ENCODE measurements at places on chromosomes 11 and 22.
A peak's percentile ranks its signal among the peaks of the same experiment; 100 is the strongest.

- DNase-seq: no peak
Measured at GRCh38 chr11:118081241-118081958, 4.5 kb downstream of the TMPRSS4 start.

GRCh38 chr22:32622004-32622743 lies 147.6 kb downstream of the FBXO7 start:
- no peak for DNase-seq

DNA sequence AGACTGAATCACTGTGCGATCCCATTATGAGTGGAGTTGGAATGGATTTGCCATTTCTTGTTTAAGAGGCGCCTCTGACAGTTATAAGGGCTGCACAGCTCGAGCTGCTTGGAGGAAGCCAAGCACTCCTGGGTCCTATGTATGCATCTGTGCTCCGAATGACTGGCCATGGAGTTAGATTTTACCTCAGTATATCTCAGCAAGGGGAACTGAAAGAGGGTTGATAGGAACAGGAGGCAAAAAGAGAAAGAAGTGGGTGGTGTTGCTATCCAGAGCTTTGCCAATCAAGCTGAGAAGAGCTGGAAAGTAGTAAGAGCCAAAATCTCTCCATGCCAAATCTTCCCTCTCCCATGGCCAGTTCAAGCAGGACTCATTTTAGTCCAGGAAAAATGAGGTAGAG lies 632.0 kb upstream of the KIRREL3 start:
- no peak for DNase-seq

DNA sequence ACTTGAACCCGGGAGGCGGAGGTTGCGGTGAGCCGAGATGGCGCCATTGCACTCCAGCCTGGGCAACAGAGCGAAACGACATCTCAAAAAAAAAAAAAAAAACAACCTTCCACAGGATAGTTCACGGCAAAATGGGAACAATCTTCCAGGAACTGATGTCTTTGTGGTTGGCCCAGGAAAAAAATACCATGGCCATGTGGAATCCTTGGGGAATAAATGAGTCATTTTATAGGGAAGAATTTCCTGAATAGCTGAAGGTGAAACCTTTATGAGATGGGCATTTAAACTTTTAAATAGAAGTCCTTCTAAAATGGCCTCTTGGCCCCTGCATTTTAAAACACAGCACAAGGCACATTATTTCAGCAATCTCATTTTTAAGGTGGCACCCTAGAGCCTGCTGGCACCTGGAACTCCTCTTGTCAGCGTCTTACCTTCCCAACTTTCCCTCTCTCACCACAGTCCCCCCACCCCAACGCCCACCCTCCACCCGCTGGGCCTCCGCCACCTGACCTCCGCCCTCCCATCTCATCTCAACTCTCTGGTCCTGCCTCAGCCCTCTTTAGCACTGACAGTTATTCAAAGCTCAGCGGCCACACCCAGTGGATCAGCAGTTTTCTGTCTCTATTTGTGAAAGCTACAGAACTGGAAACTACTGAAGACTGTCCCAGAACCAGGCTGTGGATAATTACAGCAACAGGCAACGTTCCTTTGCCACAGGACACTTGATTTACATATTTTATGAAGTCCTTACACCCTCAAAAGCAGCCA lies 43.1 kb downstream of the SCGB1A1 start:
- DNase-seq: no peak

DNA sequence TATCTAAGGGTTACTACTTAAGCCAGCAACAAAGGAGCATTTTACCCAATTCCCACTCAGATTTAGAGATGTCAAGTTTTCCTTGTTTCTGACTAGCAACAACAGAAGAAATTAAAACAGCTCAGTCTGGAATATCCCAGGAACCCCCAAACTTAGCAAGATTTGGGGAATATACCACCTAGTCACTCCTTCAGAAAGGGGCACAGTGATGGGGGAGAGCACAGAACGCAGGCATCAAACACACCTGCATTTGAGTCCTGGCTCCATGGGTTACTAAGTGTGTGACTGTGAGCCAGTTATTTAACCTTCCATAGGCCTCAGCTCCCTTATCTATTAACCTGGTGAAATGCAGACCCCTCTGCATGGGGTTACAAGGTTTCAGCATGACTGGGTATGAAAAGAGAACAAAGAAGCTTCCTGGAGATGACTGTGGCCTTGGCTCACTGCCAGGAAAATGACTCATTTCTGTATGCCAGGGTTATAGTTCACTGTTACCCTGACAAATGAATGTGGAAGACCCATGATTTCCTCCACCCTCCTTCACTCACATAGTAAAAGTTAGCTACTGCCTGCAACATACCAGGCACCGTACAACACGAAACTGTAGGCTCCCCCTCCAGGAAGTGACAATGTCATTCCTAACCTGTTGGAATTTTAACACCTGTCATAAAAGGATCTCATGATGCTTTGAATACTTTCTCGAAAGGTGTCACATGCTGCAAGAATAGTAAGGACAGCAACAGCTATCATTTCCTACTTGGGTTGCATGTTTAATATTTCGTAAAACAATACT lies 79.6 kb downstream of the ME3 start:
- DNase-seq: peak; percentile 84

DNA sequence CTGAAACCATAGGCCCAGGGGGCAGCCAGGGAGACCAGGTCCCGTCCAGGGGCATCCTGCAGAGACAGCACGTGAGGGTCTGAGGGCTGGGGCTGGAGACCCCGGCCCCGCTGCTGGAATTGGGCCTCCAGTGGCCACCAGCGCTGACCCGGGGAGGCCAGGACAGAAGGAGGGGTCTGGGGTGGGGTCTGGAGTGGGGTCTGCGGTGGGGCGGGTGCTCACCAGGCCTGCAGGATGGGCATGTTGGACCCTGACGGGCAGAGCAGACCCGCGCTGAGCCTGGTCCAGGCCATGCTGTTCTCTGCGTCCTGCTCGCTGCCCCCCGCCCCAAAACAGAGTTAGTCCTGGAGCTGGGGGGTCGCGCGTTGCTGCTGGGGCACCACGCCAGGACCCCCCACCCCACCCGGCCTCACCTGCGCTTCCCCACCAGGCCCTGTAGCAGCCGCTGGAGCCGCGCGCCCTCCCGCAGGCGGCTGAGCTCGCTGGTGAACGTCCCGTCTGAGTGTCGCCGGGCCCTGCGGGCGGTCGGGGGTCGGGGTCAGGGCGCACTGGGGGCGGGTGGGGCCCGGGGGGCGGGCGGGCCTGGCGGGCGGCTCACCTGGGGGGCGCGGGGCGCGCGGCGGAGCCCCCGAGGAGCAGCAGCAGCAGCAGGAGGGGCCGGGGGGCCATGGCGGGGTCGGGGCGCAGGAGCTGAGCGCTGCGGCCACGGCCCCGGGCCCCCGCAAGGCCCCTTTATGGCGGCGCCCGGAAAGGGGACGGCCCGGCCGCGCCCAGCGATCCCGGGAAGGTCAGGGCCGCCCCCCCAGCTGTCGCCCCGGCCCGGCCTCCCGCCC lies at the start of gene SCT:
Gene SCT, minus strand, starts transcription at position 707 of the 833 bp plus-strand sequence. Its CDS starts 38 bp downstream, at position 669.
- DNase-seq: no peak

DNA sequence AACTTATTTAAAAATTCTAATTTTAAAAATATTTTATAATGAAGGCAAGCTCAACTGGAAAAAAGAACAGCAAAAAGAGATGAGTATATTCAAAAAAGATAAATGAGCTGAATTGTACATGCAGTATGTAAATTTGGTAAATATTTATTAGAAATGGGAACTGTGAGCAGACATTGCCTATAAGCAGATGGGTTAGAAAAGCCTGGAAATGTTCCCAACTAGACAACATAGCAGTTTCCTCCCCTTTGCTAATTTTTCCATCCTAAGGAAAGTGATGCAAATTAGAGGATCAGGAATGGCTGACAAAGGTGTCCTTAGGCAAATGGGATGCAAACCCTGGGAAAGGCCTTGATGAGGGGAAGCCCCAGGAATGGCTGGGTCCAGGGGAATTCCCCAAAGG lies 37.2 kb downstream of the TP53I11 start:
- no peak for DNase-seq

- no peak for DNase-seq
Measured at GRCh38 chr11:86064220-86064803, 4.6 kb downstream of the PICALM start.

DNA sequence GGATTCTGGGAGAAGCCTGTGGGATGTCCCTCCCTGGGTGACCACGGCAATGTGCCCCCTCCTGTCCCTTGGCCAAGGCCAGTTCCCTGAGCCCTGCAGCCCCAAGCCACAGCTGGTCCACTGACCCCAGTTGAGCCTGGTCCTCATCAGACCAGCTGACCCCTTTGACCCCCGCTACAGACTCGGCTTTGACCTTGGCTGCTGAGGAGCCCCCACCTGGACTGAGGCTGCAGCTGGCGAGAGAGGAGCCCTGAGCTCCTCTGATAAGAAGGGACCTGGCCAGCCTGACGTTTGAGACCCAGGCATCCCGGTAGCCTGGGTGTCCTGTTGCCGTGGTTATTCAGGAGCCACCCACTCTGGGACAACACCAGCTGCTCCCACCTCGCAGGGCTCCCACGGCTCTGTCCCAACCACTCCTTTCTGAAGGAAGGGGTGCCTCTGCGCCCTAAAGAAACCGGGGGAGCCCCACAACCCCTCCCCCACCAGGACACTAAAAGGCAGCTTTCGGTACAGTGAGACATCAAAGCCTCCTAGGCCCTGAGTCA lies 3.0 kb downstream of the ASCL2 start:
- DNase-seq: no peak

GRCh38 chr11:109121173-109121932 lies 300.6 kb upstream of the C11orf87 start:
- no peak for DNase-seq

DNA sequence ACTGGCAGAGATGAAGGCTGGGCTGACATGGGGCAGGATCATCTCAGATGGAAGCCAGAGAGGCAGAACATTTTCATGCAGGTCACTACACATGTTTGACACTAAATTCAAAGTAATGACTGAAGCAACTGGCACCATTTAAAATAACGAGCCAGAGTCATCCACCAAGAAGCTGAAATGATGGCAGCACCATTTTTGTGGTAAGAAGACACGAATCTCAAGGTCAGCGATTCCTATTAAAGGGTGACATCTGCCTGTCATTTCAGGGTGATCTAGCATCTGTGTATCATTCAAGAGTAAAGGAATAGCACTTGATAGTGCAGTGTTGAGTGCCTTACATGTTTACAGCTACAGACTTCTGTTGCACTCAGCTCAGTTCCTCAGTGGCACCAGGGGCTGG lies 113.4 kb upstream of the C11orf87 start:
- no peak for DNase-seq

GRCh38 chr22:46071451-46072109 lies 78.7 kb upstream of the PPARA start:
- DNase-seq: peak; percentile 40

DNA sequence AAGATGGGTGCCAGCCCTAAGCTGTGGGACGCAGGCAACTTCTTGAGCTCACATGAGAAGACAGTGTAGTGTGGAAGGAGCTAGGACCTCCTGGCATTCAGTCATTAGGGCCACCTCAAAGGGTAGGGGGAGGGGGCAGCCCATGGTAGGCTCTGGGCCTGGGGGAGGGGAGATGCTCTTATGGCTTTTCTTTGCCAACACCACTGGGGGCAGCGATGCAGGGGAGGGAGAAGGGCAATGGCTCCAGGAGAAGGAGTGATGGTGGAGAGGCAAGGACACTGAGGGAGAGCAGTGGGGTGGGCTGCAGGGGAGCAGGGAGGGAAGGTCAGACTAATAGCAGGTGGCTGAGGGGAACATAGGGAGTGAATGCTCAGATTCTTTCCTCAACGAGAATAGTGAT lies 63.3 kb upstream of the SUSD2 start:
- no peak for DNase-seq

GRCh38 chr22:25650833-25651232 lies 86.4 kb downstream of the GRK3 start:
- DNase-seq: no peak

DNA sequence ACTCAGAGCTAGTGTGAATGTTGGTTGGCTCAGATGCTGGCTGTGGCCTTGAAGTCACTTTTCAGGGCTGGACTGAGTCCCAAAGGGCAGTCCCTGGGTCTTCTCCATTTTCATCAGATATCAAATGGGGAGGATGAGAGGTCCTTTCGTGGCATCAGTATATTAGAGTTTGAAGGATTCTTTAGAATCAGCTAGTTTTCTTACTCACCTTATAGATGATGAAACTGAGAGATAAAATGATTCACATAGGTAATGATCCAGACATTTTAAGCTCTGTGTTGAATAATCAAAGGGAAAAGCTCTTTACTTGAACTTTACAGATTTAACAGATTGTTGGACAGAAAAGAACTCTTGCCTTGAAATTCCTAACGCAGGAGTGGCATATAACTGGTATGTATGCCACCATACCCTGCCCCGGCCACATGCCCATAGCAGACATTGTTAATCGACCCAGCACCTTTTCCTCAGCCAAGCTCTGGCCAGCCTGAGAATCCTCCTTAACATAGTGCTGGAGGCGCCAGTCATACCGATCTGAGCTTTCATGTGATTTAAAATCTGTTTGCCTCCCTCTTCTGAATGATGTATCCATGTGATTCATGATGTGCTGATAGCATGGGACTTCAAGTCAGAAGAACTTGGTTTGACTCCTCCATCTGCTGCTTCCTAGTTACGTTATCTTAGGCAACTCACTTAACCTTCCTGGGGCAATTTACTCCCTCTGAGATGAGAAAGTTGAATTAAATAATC lies 60.0 kb downstream of the BARX2 start:
- no peak for DNase-seq

GRCh38 chr11:3959015-3959902 lies 103.8 kb downstream of the STIM1 start:
- no peak for DNase-seq

- no peak for DNase-seq
Measured at GRCh38 chr11:104928811-104929210, 30.6 kb upstream of the CASP12 start.

DNA sequence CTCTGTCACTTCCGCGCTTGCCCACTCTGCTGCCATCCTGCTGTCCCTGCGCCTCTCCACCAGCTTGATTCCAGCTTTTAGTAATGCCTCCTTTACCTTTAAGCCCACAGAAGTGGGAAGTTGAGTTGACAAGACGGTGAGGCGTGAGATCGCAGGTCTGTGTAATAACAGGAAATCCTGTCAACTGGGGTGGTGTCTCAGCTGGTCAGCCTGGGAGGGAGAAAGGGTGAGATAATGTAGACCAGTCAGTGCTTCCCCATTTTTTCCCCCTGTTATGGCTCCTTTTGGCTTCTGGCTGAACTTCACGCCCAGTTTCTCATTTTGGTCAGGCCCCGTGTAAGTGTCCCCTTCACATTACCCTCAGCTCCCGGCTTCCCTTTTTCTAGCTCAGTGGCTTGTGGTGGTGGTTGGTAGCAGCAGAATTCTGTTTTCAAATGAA lies 98.9 kb downstream of the TRAF6 start:
- no peak for DNase-seq

DNA sequence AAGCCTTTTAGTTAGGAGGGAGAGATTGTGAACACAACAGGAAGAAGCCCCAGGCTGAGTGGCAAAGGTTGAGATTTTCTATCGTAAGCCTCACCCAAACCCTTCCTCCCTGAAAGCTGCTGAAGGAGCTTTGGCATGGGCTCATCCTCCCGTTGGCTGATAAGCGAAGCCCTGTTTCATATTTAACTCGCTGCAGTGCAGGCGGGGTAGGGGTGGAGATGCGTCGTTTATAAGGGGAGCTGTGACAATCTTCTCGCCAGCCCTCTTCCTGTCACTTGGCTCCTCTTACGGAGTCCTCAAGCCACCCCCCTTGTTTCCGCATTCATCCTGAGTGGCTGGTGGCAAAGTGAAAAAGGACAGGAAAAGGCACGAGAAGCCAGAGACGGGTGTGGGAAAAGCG lies 137.0 kb downstream of the OR4C45 start:
- no peak for DNase-seq

GRCh38 chr11:78798663-78799062 lies 224.0 kb upstream of the NARS2 start:
- peak; percentile 1 for DNase-seq
